RWPE2 (cell line): ENCODE measurements at places on chromosomes 13 and 19.

DNA sequence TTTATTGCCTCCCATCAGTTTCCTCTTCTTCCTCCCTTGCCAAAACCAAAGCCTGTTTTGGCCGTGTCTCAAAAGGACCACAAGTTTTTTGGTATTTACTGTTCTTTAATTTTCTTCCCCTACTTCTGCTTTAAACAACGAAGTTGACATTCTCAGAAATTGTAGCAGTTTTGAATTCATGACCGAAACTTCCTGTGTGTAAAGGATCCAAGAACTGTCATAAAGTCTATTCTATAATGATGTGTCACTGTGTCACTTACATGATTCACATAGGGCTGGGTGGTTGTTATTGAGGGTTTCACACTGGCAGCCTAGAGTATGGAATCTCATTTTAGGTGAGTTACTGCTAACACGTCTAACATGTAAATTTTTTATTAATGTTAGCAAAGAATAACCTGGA is 741.0 kb upstream of the KLHL1 start:
- no peak for DNase-seq

DNA sequence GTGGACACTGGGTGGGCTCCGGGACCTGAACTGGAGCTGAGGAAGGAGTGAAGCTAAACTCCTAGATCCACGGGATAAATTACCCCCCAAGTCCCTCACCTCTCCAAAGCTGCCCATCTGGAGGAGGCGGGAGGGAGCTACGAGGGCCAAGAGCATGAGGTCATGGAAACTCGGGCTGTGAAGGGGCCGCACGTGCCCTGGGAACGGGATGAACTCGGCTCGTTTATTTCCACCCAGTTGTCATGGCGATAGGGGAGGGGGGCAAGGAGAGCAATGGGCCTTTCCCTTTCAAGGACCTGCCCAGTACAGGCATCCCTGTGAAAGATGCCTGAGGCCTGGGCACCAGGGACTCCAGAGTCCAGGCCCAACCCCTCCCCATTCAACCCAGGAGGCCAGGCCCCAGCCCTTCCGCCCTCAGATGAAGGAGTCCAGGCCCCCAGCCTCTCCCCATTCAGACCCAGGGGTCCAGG is 3.8 kb downstream of the PPP1R12C start:
- DNase-seq: no peak

DNA sequence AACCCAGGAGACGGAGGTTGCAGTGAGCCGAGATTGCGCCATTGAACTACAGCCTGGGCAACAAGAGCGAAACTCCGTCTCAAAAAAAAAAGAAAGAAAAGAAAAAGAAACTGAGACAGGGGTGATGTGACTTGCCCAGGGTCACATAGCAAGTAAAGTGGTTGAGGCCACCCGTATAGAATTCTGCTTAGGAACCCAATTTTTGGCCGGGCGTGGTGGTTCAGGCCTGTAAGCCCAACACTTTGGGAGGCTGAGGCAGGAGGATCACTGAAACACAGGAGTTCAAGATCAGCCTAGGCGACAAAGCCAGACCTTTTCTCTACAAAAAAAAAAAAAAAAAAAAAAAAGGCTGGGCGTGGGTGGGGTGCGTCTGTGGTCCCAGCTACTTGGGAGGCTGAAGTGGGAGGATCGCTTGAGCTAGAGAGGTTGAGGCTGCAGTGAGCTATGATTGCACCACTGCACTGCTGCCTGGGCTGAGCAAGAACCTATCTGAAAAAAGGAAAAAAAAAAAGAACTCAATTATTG is 1.3 kb downstream of the SNRPA start:
- no peak for DNase-seq

DNA sequence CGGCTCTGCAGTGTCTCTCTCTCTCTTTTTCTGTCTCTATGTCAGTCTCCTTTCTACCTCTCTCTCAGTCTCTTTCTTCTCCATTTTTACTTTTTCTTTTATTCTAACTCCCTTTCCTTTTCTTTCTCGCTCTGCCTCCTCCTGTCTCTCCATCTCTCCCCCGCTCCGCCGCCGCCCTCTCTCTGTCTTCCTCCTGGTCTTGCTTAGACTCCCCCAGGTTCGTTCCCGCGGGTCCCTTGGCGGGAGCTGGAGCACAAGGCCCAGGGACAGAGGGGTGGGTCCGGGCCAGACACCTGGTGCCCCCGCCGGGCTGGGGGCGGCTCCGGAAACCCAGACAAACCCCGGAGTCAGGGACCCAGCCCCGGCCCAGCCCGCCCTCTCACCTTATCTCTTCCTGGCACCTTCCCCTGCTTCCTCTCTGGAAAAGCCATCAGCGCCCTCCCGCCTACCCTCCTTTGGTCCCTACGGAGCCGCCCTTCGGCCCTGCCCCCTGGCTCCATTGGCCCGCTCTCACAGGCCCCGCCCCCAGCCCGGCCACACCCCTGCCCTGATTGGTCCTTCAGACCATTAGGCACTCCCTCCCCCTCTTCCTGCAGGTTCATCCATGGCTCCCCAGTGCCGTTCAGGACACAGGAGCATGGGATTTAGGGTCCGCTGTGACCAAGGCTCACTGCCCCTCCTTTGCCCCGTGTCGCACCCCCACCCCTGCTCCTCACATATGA is 15.4 kb upstream of the NOP53 start:
- no peak for DNase-seq

DNA sequence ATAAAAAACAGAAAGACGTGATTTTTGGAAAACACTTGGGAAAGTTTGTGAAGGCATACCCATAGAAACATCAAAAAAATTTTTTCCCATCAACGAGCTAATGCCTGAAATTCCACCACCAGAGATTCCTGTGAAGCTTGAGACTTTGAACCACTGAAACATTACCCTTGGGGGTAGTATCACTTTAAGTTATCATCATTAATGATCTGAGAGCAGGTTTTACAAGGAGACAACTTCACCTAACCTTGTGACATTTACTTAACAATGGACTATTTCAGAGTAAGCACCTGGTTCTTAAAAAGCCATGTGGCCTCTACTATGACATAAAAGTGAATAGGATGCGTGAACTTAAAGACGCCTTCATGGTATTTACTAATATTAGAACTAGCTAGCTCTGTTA is 51.9 kb downstream of the DOCK9 start:
- no peak for DNase-seq

DNA sequence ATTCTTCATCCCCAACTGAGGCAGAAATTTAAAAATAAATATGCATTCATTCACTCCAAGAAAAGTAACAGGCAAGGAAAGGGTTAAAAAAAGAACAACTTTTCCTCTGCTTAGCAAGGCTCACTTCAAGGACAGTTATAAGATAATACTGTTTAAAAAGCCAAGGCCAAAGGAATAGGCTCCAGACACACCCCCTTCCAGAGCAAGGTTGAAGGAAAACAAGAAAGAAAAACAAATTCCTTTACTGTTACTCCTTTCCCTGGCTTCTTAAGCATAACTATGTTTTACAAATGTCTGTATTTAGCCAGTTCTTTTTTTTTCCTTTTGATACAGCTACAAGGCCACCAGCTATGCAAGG is 8.5 kb downstream of the SIGLEC11 start:
- DNase-seq: no peak

DNA sequence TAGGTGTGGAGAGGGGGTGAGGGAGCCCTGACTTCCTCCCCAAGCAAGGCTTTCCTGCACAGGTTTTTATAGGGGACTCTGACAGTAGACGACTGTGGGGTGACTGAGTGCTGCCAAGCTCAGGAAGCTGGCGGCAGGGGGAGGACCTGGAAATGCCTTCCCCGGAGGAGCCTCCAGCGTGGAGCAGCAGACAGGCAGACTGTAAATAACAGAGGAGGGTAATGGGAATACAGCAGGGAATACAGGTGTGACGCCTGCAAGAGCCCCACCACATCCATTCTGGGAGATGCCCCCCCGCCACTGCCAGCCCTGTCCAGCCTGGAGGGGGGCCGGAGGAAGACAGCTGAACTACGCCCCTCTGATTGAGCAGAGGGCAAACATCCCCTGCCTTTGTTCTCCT is 190.4 kb downstream of the UQCRFS1 start:
- no peak for DNase-seq

DNA sequence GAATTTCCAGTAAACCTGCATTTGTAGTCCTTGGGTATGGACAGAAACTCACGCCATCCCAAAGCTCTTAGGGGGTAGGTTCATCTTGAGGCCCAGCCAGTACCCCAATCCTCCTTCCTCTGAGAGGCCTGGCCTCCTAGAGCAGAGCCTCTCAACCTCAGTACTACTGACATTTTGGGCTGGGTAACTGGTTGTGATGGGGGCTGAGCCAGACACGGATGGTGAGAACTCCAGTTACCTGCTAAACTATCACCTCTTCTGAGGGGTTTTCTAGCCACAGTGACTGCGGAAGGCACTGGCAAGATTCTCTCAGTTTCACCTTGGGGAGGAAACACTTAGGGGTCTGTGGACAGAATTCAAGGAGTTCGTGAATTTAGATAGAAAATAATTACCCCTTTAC is 156.2 kb downstream of the CACNA1A start:
- DNase-seq: no peak

GRCh38 chr13:112674412-112675365 is 15.1 kb upstream of the ATP11A start:
- DNase-seq: no peak

GRCh38 chr13:51614350-51614786 is 30.1 kb downstream of the WDFY2 start:
- no peak for DNase-seq

GRCh38 chr19:39843919-39844793 is 2.0 kb downstream of the FBL start:
- DNase-seq: peak; percentile 1

DNA sequence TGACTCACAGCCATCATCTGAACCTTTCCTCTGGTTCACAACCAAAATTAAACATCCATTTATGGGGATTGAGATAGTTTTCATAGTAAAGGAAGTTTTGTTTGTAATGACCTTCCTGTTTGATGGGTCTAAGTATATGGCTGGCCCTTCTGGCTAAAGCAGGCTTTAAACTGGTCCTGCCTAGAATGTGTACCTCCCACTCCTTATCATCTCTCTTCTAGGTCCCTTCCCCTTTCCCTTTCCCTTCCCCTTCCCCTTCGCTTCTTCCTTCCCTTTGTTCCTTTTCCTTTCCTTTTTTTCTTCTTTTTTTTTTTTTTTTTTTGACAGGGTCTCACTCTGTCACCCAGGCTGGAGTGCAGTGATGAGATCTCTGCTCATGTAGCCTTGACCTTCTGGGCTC is 35.6 kb downstream of the BBC3 start:
- no peak for DNase-seq

DNA sequence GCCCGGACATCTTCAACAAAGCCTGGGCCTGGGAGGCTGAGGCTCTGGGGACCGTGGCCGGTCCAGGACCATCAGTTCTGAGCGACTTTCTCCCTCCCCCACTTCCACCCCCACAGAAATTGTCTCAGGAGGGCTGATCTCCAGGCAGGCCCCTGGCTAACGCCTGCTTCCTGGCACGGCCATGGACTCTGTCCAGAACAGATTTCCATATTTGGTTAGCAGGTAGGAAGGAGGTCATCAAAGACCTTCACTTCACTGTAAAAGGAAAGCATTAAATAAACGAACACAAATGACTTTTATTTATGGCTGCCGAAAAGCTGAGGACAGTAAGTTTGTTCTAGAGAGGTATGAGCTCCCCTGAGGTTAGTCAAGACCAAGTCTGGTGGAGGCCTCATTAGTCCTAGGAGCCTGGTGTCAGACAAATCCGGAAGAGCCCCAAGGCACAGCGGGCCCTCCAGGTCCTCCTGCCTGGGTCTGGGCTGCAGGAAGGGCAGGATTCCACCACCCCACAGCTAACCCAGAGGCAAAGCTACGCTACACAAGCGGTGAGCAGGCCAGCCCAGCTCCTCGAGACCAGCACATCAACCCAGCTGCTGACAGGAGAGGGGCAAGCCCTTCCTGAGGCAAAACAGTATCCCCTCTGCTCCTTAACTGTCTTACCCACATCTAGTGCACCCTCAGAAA is 4.6 kb upstream of the PLPP2 start:
- DNase-seq: no peak

DNA sequence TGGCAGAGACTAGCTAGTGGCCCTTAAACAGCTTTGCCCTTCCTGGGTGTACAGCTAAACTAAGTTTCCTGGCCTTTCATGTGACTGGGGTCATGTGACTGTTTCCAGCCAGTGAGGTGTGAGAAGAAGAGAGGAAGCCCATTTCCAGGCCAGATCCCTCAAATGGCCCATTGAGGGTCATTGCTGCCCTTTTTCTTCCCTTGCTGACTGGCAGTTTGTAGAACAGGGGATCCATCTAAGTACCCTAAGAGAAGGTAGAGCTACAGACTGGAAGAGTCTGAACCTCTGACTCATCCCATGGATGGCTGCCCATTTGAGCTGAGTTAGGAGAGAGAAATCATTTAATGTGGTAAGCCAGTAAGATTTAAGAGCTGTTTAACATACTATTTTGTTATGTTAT is 2.8 kb downstream of the SWSAP1 start:
- DNase-seq: no peak

DNA sequence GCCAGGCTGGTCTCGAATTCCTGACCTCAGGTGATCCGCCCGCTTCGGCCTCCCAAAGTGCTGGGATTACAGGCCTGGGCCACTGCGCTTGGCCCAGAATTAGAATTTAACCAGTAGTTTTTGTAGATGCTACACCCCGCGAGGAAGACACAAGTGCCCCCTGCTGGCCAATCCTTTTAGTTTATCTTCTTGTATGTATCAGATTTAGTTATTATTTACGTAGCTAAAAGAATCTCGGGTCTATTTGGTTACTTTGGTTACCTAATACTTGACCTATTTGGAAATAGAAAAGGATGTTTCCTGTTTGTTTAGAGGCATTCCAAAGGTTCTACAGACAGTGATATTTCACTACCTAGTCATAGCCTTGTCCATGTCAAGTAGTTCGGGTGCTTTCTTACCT is 22.0 kb downstream of the MUC16 start:
- no peak for DNase-seq

GRCh38 chr13:92379371-92379770 is 847.2 kb upstream of the GPC6 start:
- no peak for DNase-seq

DNA sequence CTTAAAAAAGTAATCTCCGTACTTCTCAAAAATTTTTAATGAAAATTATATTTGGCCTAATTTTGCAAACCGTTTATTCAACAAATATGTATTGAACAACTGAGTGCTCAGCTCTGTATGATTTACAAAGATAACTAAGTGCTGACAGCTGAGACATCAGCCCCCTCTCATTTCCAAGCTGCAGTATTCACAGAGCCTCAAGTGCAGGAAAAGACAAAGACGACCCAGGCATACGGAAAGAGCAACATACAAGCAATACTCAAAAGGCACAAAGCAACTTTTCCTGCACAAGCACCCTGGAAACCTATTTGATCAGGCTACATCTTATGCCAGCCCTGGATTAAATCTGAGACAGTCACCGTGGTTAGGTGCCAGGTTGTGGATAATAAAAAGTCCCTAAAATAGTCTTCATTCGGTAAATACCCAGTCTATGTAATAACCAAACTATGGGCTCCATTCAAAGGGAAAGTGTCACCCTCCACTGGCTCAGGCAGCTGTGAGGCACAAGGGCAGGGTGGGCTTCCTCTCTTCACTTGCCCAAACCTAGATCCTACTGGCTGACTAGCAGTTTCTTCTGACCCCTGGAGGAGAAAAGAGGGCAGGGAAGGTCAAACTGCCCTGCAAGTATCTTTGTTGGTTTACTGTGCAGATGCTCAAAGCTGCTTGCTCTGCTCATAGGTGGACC is 65.5 kb downstream of the TBC1D4 start:
- DNase-seq: no peak
